Stimulated activated CD8-positive, alpha-beta memory T cell treated with anti-CD3 and anti-CD28 coated beads, Interleukin-15, amount 100 ng/mL, for 48 hours (primary cell): ENCODE measurements at places on chromosomes 11 and 22.

- DNase-seq = no peak
Measured at GRCh38 chr11:24198481-24198880, 298.4 kb upstream of the LUZP2 start.

GRCh38 chr11:77471558-77472193 is 2.2 kb downstream of the PAK1 start:
- no peak for DNase-seq

- DNase-seq = no peak
Measured at GRCh38 chr11:87819151-87819550, 356.1 kb downstream of the RAB38 start.

DNA sequence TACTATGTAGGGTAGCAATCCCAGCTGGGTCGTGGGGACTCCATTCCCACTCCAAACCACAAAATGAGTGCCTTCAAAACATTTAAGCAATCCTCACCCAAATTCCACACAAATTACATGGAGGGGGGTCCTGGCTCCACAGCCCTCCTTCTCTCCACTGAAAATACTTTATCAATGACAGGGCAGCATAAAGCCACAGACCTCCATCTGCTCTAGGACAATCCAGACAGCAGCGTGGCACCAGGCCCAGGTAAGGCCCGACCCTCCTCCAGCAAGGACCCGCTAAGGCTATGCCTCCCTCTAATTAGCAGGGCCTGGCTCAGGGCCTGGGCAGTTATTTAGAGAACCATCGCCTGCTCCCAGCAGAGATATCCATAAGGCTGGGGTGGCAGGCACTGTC is at the start of gene PANX3:
Gene PANX3, plus strand, starts transcription at position 365 of the 400 bp plus-strand sequence. CDS start 129 bp downstream, outside the sequence.
- DNase-seq = no peak

GRCh38 chr11:18264035-18264434 is 2.0 kb upstream of the SAA1 start:
- no peak for DNase-seq

- peak; percentile 5 for DNase-seq
Measured at GRCh38 chr11:19060629-19061028, at the start of gene MRGPRX2. Gene MRGPRX2, minus strand, starts transcription at chr11:19060717. Its CDS starts 4,315 bp downstream, at chr11:19056402.

GRCh38 chr11:95243673-95244072 is 12.7 kb upstream of the SESN3 start:
- DNase-seq = no peak
